ENCODE measurements at places on chromosomes 7 and 10.
A peak's percentile ranks its signal among the peaks of the same experiment; 100 is the strongest.

GRCh38 chr7:25361387-25361786, 133.1 kb upstream of the NPVF start:
- DNase-seq = no peak

- DNase-seq = no peak
Measured at GRCh38 chr7:2776401-2776800, 67.7 kb downstream of the GNA12 start.

GRCh38 chr7:155298834-155299534, 1.3 kb downstream of the INSIG1 start:
- peak; percentile 87 for DNase-seq

DNA sequence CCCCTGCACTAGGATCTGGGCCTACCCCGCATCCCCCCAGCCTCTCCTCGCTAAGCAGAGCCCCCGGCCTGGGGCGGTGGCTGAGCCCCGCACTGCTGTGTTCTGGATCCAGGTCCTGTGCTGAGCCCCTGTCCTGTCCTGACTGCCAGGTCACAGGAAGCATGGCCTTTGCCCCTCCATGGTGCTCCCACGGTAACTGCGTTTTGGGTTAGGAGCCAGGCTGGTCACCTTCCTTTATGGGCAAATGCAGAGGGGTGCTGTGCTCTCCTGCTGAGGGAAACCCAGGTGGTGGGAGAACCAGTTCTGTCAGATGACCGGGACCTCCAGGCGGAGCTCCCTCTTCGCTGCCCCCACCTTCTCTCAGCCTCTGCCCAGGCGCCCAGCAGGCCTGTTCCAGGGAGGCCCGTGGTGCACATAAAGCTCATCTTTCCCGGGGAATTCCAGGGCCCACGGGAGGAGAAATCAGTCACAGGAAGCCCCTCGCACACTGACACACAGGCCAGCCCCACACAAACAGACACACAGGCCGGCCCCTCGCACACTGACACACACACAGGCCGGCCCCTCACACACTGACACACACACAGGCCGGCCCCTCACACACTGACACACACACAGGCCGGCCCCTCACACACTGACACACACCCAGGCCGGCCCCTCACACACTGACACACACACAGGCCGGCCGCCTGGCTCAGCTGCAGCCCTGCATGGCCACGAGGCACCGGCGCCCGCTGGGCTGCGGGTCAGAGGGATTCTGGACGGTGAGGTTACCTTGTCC, 75.6 kb downstream of the CFAP46 start:
- no peak for DNase-seq

GRCh38 chr10:123428391-123428790, 237.8 kb upstream of the GPR26 start:
- no peak for DNase-seq

DNA sequence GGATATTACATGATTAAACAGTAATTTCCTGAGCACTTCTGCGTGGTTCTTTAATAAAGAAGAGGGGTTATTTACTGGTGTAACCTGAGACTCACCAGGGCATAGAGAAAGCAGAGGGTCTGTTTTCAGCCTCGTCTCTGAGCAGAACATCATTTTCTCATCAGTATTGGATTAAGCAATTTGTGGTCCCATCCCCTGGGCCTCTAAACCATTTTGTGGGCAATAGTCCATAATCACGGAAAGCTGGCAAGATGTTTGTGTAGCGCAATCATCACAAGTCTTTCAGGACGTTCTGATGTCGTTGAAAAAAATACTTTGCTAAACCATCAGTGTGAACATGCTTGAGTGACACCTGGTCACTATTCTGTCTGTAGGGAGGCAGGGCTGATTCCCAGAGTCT, 37.1 kb upstream of the SEC61G start:
- DNase-seq = no peak
